ENCODE measurements at places on chromosomes 4 and X.
A peak's percentile ranks its signal among the peaks of the same experiment; 100 is the strongest.

DNA sequence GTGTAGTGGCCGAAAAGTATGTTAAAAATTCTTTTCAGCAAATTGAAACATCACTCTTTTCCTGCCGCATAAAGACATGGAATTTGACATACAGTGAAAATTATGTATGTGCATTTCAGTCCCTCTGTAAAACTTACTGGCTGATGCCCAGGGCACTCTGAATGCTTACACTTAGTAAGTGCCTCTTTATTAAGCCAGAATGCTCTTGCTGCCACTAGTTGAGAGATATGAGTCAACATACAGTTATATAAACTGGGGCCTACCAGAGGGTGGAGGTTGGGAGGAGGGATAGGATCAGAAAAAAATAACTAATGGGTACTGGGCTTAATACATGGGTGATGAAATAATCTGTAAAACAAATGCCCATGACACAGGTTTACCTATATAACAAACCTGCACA lies 38.1 kb upstream of the TRPC5 start:
- no peak for DNase-seq

DNA sequence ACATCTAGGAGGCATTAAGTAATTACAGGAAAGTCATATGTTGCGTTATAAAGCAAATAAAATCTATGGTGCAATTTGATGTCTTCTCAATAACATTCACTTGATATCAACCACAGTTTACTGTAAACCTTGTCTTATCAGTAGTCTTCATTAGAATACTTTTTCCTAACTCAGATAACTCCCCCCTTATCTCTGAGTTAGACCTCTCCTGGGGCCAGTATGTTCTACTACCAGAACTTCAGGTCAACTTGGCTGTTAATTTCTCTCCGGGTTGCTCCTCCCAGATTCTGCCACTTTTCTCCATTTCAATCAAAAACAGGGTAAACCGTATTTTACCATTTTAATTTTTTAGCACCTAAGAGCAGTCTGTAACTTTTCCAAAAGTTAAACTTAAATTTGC lies 50.0 kb downstream of the KDR start:
- no peak for DNase-seq

DNA sequence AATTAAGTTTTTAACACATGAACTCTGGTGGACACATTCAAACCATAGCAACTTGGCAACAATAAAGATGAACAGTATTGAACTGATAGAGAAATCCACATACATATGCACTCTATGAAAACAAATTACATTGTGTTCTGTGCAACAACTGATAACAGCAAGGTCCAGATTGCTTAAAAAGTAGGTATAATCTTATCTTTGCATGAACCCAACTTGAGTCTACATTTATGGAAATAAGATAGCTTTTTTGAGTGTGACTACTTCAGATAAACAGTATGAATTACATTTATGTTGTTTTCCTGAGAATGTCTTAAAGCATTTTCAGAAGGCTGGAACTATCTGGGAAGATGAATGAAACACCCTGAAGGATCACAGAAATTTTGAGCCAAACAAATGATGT lies 212.6 kb upstream of the GK2 start:
- no peak for DNase-seq

GRCh38 chrX:40508560-40508959 lies 72.2 kb upstream of the ATP6AP2 start:
- DNase-seq = no peak

DNA sequence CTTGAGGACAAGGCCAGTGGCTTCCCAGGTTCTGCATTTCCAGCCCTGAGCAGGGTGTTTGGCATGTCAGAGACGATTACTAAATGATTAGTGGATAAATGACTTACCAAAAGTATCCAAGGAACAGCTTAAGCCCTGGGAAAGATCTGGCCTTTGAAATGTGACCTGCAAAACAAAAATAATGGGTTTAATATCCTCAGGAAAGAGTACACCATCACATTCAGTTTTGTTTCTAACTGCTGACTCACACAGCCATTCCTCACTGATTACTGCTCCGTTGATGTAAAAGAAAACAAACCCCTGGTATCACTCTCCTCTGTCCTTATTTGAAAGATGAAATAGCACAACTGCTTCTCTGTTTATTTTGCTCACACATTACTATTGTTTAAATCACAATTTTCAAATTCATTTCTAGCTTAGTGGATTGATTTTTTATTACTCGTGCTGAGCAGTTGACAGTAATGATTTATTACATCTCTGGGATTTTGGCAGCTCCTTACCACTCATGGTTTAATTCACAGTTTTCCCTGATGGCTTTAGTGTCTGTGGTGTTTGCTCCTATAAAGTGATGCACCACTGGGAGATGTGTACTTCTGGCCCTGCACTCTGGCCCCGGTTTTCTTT lies 117.0 kb downstream of the CBLL2 start:
- DNase-seq = no peak

- no peak for DNase-seq
Observed at GRCh38 chr4:3858046-3858730, 92.0 kb downstream of the ADRA2C start.

DNA sequence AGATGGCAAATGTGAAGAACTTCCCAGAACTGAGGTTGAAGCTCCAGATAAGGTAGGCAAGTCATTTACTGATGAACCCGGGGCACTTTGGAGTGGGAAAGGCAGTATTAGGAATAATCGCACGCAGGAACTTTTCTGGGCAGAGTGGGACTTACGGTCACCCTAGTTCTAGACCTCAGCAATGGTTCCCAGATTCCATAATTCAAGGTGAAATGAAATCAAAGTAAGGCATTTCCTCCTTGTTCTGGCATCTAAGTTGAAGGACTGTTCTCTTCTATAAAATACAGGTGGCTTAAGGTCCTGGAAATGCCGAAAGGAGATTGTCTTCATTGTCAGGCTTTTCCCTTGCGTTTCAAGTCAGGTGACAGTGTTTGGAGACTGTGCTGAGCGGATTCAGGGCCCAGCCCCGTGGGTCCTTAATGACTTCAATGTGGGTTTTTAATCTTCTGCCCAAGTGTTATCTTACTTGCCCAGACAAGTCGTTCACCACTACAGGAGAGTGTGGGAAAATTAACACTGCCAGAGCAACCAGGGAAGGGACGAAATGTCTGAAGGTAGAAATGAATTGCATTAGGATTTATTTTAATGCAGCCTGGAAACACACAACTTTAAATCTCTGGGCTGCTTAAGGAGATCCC lies 52.1 kb upstream of the STOX2 start:
- DNase-seq = no peak

DNA sequence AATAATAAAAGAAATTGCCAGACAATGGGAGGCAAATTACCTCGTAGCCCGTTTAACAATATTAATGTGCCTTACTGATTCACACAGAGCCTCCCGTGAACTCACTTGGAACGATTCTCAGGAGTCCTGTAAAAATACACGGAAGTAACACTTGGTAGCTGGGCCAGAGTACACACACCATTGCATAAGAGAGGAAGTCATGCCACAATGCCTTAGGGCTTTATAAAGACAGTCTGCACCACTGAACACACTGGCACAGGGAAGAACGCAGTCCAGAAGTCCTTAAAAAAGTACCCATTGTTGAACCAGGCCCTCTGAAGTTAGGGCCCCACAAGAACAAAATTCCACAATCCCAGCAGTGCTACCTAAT lies 15.1 kb downstream of the SLC2A9 start:
- peak; percentile 90 for DNase-seq

DNA sequence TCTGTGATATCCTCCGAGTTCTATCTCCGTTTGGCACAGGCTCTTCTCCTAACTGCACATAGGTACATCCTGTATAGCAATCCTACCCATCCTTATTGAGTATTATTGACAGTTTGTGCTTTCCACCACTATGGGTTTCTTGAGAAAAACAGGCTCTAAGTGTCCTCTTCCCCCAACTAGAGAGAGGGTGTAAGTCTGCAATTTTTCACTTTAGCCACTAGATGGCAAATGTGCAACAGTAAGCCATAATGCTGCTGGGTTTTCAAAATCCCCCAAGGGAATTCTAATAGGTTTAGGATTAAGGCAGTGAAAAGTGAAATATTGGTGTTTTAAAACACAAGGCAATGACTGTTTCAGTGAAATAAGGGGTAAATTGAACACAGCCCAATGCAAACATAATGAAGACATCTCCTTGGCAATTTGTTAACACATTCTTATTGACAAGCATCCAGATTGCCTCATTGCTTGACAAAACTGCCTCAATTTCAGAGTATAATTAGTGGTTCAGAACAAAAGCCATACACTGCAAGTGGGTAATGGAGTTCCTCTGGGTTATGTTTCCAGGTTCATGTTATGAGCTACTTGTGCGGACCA lies 239.0 kb upstream of the HTR2C start:
- peak; percentile 13 for DNase-seq

GRCh38 chrX:47384502-47384901 lies 14.1 kb downstream of the ZNF157 start:
- peak; percentile 41 for DNase-seq

- DNase-seq = no peak
Observed at GRCh38 chrX:133646719-133647116, 231.4 kb upstream of the GPC4 start.

DNA sequence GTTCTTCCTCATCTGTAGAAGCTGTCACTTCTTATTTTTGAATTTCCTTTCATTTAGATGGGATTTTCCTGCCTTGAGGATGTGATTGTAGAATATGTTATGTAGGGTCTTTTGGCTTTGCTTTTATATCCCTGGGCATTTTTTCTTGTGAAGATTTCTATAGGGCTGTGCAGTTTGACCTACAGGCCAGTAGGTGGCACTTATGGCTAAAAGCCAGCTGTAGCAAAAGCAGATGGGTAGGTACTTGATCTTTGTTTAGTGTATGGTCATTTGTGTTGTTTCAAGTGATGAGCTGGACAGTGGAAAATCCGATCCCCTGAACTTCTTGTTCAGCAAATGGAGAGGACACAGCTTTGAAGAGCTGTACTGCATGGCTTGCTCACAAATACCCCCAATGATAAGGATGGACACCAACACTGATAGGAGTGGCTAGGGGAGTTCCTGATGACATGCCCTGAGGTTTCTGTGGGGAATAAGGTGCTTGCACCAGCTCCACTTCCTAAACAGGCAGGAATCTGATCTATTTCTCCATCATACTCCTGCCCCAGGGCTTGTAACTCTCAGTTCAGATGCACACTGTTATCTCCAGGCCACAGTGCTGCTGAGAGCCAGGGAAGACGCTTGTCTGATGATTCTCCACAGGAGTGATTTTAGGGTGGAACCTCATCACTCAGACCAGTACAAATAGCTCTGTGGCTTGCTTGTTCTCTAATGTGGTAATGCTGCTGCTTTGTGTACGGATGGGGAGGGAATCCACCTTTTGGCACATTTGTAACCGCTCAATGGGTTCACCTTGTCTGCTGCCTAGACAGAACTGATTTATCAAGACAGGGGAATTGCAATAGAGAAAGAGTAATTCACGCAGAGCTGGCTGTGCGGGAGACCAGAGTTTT lies 417.1 kb upstream of the MAGEB16 start:
- DNase-seq = no peak

DNA sequence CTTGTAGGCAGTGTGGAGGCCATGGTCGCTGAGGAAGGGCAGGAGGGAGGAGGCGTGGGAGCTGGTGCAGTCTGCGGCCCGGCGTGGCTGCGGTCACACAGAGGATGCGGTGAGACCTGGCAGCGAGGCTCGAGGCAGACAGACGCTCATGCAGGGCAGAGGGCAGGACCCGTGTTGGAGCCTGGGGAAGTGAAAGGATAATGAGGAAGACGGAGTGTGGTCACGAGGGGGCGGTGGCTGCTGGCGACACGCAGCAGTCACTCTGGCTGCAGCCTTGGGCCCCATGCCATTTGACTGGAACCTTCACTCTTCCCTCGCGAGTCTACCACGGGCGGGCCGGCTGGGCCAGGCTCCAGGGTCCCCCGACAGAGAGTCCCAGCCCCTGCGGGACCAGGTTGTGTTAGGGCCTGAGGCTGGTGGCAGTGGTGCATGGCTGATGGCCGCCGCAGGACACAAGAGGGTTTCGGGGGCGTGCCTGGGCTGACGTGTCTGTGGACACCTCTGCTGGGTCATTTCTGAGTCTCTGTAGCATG lies 68.8 kb upstream of the HGFAC start:
- DNase-seq = peak; percentile 84

DNA sequence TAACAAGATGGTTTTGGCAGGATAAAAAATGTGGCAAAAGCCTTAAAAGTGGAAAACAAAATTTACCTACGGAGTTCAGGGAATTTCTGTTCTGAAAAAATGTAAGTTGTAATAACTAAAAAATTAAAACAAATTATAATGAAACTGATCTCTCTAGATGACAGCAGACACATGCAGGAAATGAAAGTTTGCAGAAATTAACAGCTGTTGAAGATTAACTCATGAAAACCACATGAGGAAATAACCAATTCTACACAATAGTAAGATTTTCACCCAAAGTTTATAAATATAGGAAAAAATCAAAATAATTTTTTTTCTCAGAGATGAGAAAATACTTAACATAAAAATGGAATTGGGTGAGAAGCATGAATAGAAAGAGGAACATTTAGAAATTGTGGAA lies 47.5 kb upstream of the UGT2B15 start:
- no peak for DNase-seq

DNA sequence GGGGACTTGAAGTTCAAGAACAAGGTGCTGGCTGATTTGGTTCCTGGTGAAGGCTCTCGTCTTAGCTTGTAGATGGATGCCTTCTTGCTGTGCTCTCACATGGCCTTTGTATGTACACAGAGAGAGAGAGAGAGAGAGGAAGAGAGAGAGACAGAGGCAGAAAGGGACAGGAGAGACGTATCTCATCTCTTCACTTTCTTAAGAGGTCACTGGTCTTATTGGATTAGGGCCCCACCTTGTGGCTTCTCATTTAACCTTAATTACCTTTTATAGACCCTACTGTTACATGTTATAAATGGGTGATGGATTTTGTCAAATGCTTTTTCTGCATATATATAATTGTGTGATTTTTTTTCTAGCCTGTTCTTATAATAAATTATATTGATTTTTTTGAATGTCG lies 1444.2 kb downstream of the ADGRL3 start:
- peak; percentile 35 for DNase-seq

DNA sequence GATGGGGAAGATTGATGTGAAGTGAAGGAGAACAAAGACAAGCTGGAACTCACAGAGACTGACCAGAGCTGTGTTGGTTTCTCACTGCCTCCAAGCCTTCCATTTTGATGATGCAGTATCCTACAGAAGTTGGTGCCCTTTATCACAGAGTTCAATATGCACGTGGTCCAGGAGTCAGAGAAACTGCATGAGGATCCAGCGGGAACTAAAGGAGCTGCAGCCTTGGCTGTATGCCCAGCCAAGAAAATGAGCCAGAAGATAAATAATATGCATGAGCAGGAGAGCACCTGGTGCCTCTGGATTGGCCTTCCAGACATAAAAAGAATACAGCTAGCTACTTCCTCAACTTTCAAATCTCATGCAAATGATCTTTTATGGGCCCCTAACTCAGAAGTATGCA lies 44.3 kb upstream of the DCLK2 start:
- DNase-seq = no peak

GRCh38 chr4:77500801-77501200 lies 104.8 kb upstream of the CXCL13 start:
- DNase-seq = no peak

GRCh38 chrX:10833299-10834169 lies 213.1 kb upstream of the MID1 start:
- no peak for DNase-seq

GRCh38 chr4:47686294-47686872 lies 151.5 kb downstream of the CORIN start:
- peak; percentile 82 for DNase-seq

GRCh38 chrX:41245641-41246040 lies 88.3 kb upstream of the DDX3X start:
- DNase-seq = no peak
